NCI-H2171 (cell line): ENCODE measurements at places on chromosomes 12 and 14.

DNA sequence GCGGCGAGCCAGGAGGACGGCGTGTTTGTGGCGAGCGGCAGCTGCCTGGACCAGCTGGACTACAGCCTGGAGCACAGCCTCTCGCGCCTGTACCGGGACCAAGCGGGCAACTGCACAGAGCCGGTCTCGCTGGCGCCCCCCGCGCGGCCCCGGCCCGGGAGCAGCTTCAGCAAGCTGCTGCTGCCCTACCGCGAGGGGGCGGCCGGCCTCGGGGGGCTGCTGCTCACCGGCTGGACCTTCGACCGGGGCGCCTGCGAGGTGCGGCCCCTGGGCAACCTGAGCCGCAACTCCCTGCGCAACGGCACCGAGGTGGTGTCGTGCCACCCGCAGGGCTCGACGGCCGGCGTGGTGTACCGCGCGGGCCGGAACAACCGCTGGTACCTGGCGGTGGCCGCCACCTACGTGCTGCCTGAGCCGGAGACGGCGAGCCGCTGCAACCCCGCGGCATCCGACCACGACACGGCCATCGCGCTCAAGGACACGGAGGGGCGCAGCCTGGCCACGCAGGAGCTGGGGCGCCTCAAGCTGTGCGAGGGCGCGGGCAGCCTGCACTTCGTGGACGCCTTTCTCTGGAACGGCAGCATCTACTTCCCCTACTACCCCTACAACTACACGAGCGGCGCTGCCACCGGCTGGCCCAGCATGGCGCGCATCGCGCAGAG, 873 bp downstream of the PLXNC1 start:
- peak; percentile 15 for DNase-seq

GRCh38 chr12:44117337-44117736, 281.5 kb downstream of the TMEM117 start:
- DNase-seq, result no peak

GRCh38 chr12:108568338-108569154, 6.2 kb downstream of the ISCU start:
- peak; percentile 77 for DNase-seq

DNA sequence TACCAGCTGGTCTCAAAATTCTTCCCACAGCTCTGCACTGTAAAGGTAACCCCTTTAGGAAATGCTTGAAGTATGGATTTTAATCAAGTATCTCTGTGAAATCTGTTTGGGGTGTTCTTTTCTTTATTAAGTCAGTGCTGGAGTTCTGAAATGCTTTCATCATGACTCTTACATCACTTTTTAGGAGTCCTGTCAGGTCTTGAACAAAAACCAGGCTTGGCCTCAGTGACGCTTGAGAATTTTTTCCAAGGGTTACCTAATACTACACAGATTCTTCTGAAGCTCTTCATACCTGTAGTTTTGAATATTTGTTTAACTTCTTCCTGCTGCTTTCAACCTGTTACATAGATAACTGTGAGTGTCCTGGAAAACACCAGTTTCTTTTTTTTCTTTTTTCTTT, 47.0 kb upstream of the KCNH3 start:
- DNase-seq, result no peak

- DNase-seq, result no peak
These were observed 29.3 kb downstream of the FGD6 start for GRCh38 chr12:95187865-95188415.

DNA sequence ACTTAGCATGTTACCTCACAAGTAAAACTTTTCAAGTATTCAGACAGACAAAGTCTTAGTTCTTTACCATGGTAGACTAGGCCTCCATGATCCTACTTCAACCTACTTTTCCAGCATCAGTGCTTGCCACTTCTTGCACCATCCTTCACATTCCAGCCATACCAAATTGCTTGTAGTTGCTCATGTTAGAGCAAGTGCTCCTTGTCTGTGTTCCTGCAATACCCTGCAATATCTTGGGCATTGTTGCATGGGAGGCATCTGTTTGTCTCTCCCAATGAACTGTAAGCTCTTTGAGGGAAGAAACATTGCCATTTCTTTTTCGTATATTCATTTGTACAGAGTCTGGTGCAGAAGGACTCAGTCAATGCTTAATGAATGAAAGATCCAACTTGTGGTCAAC, 78.0 kb downstream of the SRGAP1 start:
- no peak for DNase-seq
